ENCODE measurements at places on chromosomes 5 and 9.

GRCh38 chr5:92850886-92851285, 730.1 kb downstream of the NR2F1-AS1 start:
- DNase-seq = no peak

GRCh38 chr5:165397516-165397915, 1892.1 kb downstream of the MAT2B start:
- no peak for DNase-seq

DNA sequence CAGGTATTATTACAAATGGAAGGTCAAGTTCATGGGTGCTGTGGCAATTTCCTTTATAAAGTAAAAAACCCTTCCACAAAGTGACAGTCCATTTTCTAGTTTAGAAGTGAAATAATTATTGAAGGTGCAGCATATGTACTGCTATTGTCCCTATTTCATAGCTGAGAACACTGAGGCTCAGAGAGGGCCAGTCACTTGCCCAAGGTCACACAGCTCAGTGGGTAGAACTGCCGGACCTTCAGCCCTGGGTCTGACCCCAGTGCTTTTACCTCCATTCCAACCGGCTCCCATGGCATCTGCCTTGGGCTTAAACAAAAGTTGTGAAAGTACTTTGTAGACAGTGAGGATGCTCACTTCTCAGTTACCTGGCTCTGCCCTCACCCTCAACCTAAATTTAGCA, 150.6 kb upstream of the SMIM23 start:
- no peak for DNase-seq

DNA sequence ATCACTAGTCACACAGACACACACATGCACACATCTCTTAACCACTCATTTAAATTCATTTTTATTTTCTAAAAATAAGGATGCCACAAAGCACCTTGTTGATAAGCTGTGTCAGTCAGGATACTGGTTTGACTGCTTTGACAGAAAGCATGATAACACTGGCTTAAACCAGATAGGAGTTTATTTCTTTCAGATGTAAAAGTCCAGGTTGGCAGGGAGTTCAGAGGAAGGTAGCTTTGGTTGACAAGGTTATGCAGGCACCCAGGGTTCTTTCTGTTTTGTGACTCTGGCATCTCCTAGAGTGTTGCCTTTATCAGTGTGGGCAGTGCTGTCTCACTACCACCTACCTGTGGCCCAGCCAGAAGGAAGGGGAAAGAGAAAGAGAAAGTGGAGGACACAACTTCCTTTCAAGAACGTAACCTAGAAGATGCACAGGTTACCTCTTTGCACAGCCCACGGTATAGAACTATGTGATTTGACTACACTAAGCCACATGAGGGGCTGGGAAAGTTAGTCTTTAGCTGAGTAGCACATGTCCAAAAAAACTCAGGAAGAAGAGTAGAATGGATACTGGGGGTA, 334.7 kb downstream of the OSTF1 start:
- no peak for DNase-seq

GRCh38 chr5:138354926-138355378, 2.5 kb downstream of the KDM3B start:
- DNase-seq = peak; percentile 91

DNA sequence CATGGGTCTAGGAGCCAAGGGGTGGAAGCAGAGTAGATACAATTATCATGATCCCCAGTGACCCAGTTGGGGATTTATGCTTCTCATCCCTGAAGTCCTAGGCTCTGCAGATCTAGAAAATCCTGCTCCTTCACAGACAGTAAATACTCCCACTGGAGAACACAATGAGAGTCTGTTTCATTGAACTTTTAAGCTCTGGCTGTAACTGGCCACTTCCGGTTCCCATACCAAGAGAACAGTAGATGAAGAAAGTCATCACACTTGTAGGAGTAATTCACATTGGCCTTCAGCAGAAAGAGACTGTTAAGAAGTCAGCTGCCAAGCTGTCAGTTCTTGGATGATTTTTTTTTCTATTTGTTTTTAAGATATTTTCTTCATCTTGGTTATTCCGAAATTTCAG, 597.1 kb downstream of the ACTL7B start:
- DNase-seq = no peak

DNA sequence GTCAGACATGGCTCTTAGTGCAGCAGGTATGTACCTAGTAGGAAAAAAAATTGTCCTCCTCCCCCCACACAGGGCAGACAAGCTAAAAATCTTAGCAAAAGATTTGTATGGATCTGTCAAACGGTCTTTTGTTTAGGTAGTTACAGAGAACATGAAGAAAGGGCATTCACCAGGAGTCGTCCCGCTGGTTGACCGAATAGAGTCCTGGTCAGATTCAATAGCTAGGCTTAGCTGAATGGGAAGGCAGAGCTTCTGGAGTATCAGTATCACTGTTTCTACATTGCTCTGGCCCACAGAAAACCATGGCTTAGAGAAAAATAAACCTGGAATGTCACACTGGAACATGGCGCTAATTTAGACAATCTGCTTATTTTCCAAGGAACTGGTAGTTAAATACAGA, 642.3 kb downstream of the PTPRD start:
- no peak for DNase-seq

- no peak for DNase-seq
Observed at GRCh38 chr9:84138541-84138940, 157.9 kb downstream of the RMI1 start.

GRCh38 chr9:104091708-104092107, 2.4 kb upstream of the SMC2 start:
- DNase-seq = peak; percentile 62

DNA sequence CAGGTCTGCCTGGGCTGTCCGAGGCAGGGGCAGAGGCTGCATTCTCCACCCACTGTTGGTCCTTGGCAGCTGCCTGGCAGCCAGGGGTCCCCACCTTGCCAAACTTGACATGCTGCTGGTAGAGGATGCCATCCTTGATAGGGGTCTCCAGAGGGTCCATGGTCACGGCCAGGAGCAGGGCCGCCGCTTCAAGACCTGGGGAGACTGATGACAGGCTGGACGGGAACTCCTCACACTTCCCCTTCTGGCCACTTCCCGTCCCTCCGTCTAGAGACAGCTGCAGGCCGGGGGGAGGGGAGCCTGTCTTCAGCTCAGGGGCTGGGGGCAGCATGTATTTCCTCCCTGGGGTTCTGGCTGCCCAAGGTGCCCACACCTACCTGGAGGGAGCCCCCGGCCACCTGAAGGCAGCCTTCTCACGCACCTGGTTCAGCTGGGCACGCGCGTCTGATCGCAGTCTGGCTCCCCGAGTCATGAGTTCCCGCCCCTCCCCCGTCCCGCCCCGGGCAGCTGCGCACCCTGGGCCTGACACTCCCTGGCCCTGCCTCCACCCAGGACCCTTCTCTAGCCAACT, at the start of gene DOK3:
Gene DOK3 (minus strand): TSS at position 446 of the 571 bp plus-strand sequence. CDS start 286 bp downstream, at position 160.
- peak; percentile 69 for DNase-seq

DNA sequence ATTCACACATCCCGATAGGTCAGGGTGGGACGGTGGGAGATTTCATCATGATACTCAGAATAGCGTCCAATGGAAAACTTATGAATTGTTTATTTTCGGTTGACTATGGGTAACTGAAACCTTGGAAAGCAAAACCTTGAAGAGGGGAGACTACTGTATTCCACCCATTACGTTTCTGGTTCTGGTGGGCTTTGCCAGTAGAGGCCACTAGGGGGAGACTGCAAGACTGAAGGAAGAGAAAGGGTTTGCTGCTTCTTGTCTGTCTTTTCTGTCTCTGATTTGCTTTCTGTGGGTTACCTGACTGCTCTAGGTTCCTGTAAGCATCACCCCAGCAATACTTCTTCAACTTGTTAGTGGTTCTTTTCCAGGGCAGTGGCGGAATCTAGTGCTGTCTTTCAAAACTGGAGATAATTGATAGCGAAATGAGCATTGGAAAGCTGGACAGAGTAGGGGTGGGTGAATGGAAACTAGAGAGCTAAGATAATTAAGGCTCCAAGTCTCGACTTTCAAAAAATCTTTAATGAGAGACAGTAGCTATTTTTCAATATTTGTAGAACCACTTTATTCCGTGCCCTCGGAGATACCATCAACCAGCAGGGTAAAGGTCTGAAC, 27.0 kb downstream of the GRIN3A start:
- peak; percentile 68 for DNase-seq

- DNase-seq = no peak
Observed at GRCh38 chr9:91943478-91944470, 6.3 kb downstream of the ROR2 start.

Data from hematopoietic multipotent progenitor cell treated with erythropoietin and hydrocortisone succinate and interleukin-3 and kit ligand, for 4 days (in vitro differentiated cells).